A549 treated with RU486 at 1 μM for 4 hours (cell line): ENCODE measurements at places on chromosomes 2 and 18. TPM values are rescaled to one million over a fixed set of nuclear protein-coding genes. Genes with fewer than 3 reads are reported as not detected.

The CHST9 gene
- 0.06 TPM in 1 of 5 replicates, not detected in the others for total RNA-seq

The ACMSD gene
- not detected in 5 replicates for total RNA-seq

The ALPG gene
- total RNA-seq: 0.08 to 0.30 TPM (median 0.14 TPM) in 5 replicates

The BCL11A gene
- total RNA-seq: 0.31 to 0.54 TPM (median 0.37 TPM) in 3 of 5 replicates, not detected in the others

The CCDC178 gene
- total RNA-seq: not detected in 5 replicates

The SATB2 gene
- total RNA-seq: 3.1 to 3.7 TPM (median 3.6 TPM) in 5 replicates

The RESP18 gene
- not detected in 5 replicates for total RNA-seq
